ENCODE measurements at places on chromosomes 3 and 15.

GRCh38 chr3:11954312-11954934 is 49.8 kb upstream of the SYN2 start:
- DNase-seq: no peak

- peak; percentile 63 for DNase-seq
Measured at GRCh38 chr3:11717768-11718636, 74.3 kb upstream of the VGLL4 start.

DNA sequence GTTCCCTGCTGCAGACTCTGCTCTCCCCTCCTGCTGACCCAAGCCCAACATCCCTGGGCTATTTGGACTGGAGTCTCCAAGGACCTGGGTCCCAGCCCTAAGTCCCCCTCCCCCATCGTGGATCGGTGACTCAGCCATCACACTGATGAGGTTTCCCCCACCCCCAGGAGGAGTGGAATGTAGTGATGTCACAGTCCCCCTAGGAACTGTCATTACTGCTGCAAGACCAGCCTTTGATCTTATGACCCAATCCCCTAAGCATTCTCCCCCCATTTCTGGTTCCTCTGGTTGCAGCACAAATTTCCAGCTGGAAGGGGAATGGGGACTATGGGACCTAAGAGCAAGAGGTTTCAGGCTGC is 63.4 kb upstream of the CSPG4 start:
- DNase-seq: peak; percentile 67

DNA sequence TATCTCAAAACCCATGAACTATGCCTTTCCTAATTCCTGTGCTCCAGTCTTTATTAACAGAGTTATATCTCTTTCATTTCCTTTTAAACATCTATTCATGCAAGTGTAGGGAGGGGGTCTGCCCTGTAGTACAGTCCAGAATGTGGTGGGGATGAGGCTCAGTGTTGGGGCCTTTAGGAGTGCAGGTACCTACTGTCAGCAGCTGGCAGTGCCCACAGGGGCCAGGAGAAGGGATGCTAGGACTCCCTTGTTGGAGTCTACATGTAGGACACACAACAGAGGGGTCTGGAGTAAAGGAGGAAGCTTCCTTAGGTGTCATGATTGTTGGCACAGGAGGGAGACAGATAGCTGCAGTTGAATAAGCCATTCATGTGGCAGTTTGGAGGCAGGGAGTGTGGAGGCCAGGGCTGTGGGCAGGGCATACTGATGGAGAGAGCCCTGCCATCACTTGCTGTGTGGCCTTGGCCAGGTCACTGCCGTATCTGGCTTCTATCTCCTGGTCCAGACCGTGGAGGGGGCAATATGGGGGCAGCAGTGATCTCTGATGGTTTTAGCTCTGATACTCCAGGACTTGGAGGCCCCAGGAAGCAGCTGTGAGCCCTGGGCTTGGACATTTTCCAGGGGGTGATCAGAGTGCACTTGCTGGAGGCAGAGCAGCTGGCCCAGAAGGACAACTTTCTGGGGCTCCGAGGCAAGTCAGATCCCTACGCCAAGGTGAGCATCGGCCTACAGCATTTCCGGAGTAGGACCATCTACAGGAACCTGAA is 29.5 kb downstream of the ESYT3 start:
- no peak for DNase-seq

GRCh38 chr3:152508705-152509104 is 240.0 kb downstream of the MBNL1 start:
- peak; percentile 29 for DNase-seq

- no peak for DNase-seq
Measured at GRCh38 chr15:89441295-89441812, 55.0 kb downstream of the RHCG start.

GRCh38 chr3:123122525-123123315 is 55.9 kb downstream of the PDIA5 start:
- peak; percentile 6 for DNase-seq

- no peak for DNase-seq
Measured at GRCh38 chr15:88038261-88038660, 218.3 kb downstream of the NTRK3 start.

DNA sequence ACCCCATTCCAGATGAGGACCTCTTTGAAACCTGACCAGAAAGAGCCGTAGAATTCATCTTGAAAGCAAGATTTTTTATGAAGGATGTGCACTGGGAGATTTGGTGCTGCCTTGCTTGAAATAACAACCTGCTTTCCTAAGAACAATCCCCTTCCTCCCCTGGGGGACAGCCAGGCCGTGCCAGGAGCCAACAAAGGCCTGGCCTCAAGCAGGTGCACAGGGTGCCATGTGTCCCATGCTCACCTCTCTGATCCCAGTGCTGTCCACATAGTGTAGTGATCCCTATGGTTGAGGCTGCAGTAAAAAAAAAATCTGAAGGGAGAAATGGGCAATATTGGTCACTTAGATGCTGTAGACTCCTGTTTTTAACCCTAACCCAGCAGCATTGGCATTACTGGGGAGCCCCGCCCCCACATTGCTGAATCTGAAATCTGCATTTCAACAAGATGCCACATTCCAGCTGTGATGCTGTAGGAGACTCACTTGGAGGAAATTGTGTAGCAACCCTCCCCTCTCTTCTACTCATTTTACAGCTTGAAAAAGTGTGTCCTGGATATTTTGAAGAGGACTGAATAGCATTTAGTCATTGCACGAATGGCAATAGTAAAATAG is 171.2 kb downstream of the APBA2 start:
- no peak for DNase-seq

- no peak for DNase-seq
Measured at GRCh38 chr3:46835491-46835890, 27.8 kb downstream of the MYL3 start.

GRCh38 chr15:69653306-69653705 is 200.7 kb downstream of the RPLP1 start:
- no peak for DNase-seq

DNA sequence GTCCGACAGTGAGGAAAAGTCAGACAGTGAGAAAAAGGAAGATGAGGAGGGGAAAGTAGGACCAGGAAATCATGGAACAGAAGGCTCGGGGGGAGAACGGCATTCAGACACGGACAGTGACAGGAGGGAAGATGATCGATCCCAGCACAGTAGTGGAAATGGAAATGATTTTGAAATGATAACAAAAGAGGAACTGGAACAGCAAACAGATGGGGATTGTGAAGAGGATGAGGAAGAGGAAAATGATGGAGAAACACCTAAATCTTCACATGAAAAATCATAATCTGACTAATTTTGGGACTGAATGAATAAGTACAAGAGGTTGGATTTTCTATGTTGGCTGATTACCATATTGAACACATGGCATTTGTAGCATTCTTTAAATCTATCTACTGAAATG is 26.2 kb downstream of the SEC62 start:
- DNase-seq: no peak

- no peak for DNase-seq
Measured at GRCh38 chr3:96169111-96169766, 645.2 kb upstream of the EPHA6 start.

DNA sequence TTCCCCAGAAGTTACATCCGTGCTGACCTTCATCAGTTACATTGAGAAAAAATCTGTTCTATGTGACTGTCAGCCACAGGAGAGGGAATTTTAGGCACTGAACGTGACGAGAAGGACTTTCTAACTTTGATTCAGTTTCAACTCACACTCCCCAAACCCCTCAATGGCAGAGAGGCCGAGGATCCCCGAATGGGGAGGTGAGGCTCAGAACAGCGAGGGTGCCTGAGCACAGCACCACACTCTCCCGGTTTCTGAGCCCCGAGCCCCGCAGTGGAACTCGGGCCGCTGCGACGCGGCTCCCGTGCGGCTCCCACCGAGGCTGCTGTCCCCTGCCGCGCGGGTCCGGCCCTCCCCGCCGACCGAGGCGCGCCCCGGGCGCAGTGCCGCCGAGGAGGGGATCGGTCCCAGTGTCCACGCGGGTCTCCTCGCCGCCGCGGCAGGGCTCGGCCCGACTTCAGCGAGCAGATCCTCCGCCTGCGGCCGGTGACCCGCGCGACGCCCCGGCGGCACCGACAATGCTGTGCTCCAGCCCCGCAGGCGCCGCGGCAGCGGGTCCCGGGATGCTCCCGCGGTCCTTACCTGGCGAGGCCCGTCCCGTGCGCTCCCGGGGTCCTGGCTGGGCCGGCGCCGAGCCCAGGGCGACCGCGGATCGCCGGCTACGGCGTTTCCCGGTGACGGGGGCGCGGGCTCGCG is 439 bp downstream of the CTXND1 start:
- no peak for DNase-seq

DNA sequence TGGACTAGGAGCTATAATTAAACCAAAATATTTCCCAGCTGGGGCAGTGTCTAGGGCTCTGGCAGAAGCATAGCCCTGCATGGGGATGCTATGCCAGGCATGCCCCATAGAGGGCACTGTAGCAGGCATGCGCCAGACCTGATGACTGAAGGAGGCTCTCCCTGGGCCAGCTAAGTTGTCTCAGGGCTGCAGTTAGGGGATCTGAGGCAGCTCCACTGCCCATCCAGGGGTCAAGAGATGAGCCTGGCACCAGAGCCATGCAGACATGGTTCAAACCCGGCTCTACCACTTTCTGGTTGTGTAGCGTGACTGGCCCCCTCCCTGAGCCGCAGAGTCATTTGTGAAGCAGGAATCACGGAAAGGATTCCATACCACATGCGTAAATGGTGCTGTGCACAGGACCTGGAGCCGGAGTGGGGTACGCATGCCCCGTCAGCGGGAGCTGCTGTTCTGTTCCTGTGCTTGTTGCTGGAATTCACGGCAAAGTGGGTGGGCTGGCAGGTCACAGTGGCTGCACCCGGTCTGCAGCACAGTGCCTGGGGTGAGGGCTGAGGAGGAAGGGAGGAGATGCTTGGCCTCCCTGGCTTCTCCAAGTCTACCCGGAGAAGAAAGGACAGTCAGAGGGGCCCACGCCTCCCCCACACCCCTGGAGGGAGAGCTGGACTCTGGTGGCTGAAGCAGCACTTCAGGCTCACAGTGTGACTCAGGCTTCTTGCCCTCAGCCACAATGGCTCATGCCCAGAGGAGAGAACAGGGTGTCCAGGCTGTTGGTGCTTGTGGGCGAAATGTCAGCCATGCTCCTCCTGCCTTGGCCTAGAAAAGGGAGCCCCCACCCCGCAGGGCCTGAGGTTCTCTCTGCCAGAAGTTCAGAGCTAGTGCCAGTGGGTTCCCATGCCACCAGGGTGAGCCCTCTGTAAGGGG is 43.1 kb downstream of the DNASE1L3 start:
- DNase-seq: no peak

DNA sequence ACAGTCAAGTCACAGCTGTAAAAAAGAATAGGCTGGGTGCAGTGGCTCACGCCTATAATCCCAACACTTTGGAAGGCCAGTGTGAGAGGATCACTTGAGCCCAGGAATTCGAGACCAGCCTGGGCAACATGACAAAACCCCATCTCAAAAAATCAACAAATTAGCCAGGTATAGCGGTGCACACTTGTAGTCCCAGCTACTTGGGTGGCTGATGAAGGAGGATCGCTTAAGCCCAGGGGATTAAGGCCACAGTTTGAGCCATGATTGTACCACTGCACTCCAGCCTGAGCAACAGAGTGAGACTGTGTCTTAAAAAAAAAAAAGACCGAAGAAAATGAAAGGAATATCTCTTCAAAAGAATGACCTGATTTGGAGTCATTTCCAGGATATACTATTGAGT is 6.6 kb downstream of the HERC1 start:
- no peak for DNase-seq

- DNase-seq: no peak
Measured at GRCh38 chr15:66388043-66388363, 1.3 kb downstream of the MAP2K1 start.

GRCh38 chr3:5110337-5110736 is 11.8 kb upstream of the ARL8B start:
- no peak for DNase-seq

DNA sequence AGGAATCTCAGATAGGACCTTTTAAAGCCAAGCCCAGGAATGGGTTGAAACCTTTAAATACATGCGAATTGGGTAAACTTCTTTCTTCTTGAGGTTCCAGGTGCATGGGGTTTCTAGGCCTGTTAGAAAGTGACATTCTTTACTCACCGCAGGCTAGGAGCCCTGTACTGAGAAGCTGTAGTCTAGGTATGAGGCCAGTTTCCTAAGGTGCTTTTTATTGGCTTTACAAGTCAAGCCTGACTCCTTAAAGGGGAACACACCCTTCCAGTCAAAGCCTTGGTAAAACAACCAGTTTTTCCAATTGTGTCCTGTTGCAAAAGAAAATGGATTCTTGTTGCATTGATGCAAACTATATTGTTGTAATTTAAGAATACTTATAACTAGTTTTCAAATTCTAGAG is 76.1 kb upstream of the ATP11B start:
- DNase-seq: peak; percentile 61

DNA sequence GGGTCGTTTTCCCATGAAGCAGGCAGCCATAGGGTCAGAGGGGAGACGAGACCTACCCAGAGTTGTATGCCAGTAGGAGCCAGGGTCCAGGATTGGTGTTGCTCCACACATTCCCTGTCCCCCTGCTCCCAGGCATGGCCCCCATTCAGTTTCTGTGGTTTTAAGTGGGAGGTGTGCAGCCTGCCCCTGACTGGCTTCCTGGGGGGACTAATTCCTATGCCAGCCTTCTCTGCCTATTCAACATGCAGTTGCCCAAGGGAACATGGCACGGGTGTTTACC is 126.3 kb downstream of the EEFSEC start:
- no peak for DNase-seq

- DNase-seq: peak; percentile 91
Measured at GRCh38 chr3:155548195-155548594, 196.7 kb downstream of the PLCH1 start.

DNA sequence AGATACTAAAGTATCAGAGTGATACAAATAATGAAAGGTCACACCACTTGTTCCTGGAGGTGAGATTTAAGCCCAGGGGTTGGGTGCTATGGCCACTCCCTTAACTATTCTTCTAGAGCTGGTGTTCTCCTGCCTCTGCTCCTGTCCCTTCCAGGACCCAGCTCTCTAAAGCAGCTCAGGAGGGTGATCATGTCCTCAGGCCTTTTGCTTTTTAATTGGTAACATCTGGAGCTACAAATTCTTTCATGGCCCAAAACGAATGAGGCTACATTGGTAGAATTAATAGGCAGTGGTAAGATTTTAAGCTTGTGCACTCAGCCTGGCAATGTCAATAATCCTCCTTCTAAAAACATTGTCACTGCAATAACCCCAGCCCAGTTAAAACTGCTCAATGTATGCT is 38.2 kb upstream of the CNOT10 start:
- no peak for DNase-seq

DNA sequence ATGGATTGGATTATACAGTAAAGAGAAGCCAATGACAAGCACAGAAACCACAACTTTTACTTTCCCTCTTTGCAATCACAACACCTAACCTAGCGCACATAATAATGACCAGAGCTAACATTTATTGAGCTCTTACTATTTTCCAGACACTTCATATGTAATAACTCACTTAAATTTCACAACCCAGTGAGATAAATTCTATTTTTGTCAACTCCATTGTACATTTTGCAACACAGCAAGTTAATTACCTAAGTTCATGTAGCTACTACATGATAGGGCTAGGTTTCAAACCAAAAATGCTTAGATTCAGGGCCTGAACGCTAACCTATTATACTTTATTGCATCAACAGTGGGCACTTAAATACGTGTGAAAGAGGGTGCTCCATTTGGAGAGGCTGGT is 89.5 kb downstream of the GADL1 start:
- no peak for DNase-seq

DNA sequence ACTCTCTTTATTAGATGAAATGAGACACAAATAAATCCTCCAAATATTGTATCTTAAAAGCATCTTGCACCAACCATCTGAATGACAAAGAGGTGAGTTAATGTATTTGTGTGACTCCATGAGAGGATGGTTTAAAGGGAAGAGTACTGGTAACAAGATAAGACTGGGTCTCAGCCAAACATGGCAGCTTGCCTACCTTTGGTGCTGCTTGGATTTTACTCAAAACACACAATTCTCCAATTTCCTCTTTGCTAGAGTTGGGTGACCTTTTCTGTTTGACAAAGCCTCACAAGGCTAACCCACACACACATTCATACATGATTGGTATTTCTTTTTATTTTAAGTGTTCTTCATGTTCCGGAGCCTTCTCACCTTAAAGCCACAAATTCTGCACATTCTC is 506.4 kb downstream of the FGF12 start:
- DNase-seq: no peak
